ENCODE measurements at places on chromosomes 6 and 20. TPM values are rescaled to one million over a fixed set of nuclear protein-coding genes. Genes with fewer than 3 reads are reported as not detected.
A peak's percentile ranks its signal among the peaks of the same experiment; 100 is the strongest.

- DNase-seq, result no peak
These were observed 122.7 kb downstream of the BTBD9 start for GRCh38 chr6:38517005-38517404.

GRCh38 chr20:21053002-21053762 lies 53.0 kb downstream of the LINC00237 start:
- DNase-seq, result no peak

GRCh38 chr6:3871515-3871914 lies 22.3 kb downstream of the FAM50B start:
- peak; percentile 41 for DNase-seq

PTCHD4 gene
- 0.18 TPM for total RNA-seq

DNA sequence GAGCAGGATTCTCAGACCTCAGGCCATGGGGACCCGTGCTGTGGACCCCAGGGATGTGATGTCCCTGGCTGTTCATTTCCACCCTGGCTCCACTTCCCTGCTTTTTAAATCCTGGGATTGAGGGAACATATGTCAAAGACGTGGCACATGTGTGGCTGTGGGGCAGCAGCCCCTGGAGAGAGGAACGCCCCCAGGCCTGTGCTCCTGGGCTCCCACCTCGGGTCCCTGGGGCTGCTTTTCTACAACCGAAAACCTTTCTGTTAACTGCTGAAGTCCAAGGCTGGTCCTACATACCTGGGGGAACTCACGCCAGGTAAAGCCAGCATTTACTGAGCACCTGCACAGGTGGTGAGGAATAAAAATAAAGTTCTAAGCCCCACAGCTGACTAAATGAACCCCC lies 102.3 kb upstream of the FRMD1 start:
- DNase-seq, result no peak

- DNase-seq, result no peak
These were observed 481.5 kb upstream of the MANEA start for GRCh38 chr6:95095855-95096254.

GRCh38 chr6:71886184-71887005 lies at the start of gene RIMS1:
TSS of gene RIMS1 (plus strand) at chr6:71886550. CDS start at chr6:71887024, 474 bp downstream.
- no peak for DNase-seq

ECT2L gene
- total RNA-seq, result not detected

GRCh38 chr6:150516199-150516598 lies 83.5 kb upstream of the PLEKHG1 start:
- DNase-seq, result no peak

GRCh38 chr6:159969921-159970320 lies 1.0 kb downstream of the IGF2R start:
- DNase-seq, result no peak

DNA sequence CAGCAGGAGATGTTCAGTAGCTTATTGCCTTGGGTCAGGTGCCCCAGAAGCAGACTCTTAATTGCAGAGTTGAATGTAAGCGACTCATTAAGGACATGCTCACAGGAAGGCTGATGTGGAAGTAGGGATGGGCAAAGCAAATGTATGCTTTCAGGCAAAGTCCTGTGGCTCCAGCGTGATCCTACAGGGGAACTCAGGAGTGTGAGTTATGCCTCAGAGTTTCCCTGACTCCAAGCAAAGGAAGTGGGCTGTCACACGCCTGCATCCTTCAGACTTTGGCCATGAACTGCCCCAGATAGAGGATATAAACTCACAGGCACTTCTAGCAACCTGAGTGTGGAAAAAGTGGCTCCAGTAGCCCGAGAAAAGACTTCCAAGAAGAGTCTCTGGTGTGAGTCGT lies 64.9 kb upstream of the ZNF133 start:
- DNase-seq, result no peak

DNA sequence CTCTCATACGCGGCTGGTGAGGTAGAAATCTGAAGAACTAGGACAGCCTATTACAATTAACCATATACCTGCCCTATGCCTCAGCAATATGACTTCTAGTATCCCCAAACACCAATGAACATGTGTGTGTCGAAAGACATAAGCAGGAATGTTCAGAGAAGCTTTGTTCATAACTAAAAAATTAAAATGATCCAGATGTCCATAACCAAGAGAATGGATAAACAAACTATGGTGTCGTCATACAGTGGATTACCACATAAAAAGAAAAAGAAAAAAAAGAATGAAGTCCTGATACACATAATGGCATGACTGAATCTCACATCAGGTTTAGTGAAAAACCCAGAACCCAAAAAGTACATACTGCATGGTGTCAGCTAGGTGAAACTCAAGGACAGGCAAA lies 73.9 kb downstream of the MDN1 start:
- no peak for DNase-seq

GRCh38 chr6:92110403-92110802 lies 1309.0 kb downstream of the EPHA7 start:
- DNase-seq, result no peak

- no peak for DNase-seq
These were observed 418.3 kb upstream of the POU3F2 start for GRCh38 chr6:98416027-98416426.

GRCh38 chr6:38586992-38587391 lies 52.7 kb downstream of the BTBD9 start:
- no peak for DNase-seq
